ENCODE measurements at places on chromosomes 2 and 18.

DNA sequence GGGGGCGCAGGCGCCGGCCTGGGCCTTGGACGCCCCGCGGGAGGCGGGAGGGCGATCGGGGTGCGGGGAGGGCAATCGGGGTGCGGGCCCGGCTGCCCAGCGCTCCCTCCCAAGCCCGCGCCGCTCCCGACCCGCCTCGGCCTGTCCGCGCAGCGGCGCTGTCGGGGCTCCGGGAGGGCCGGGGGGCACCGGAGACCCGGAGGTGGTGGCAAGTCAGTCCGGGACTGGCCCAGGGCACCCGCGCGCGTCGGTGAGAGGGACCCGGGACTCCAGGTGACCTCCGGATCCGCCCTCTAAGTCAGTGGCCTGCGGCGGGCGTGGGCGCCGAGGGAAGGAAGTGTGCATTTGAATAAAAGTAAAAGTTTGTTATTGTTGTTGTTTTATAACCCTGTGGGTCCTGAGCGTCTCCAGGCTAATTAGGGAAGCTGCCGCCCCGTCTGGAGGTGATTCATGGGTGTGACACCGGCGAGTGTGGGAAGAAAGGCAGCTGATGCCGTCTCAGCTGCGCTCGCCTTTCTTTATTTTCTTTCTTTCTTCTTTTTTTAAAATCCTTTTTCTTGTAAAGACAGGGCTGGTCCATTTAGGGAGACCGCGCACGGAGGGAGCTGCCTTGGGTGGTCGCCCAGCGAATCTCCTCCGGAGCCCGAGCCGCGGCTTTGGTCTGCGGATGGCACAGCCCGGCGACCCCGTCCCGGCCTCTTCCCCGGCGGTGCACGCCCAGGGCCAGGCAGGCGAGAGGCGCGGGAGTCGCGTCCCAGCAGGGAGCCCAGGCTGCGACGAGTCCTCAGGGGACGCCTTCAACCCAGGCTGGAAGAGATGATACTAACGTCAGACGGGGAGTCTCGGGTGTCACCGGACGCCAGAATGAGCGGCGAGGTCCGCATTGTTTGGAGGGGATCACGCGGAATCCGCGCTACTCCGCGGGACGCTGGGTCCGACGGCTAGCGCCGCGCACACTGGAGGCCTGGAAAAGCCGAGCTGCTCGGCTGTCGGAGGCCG is 627 bp upstream of the CRACDL start:
- DNase-seq = no peak

GRCh38 chr2:9467687-9468086 is 6.7 kb upstream of the IAH1 start:
- DNase-seq = no peak

- DNase-seq = no peak
Observed at GRCh38 chr18:58753976-58754375, 82.7 kb downstream of the MALT1 start.

- no peak for DNase-seq
Observed at GRCh38 chr2:58594175-58594574, 353.1 kb upstream of the FANCL start.

- DNase-seq = no peak
Observed at GRCh38 chr18:44961288-44961995, 280.8 kb downstream of the SETBP1 start.

DNA sequence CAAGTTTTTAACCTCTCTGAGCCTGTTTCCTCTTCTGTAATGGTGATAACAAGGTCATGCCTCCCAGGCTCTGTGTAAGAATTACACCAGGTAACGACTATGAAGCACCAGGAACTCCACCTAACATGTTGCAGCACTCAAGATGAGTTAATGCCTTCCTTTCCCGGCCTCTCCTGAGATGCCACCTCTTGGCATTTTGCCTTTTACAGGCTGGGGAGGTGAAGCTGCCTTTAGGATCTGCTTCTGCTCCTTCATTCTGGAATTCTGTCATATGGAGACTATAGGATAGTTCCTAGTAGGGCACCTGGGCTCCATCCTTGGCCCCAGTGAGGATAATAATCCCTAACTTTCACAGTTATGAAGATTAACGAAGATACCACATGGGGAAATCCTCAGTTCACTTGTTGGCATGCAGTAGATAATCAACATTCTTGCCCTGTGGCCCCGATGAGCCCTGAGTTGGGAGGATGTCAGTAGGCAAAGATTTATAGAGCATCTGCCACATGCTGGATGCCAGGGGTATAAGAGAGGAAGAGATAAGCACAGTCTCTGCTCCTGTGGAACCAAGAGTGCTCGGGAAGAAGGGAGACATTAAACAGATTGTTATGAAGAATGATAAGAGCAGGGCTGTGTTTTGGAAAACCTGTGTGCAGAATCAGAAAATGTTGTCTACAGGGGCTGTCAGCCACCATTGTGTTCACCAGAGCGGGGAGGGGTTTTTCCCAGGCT is 43.9 kb upstream of the KCNF1 start:
- no peak for DNase-seq

- no peak for DNase-seq
Observed at GRCh38 chr2:11710210-11710609, 36.2 kb upstream of the LPIN1 start.

DNA sequence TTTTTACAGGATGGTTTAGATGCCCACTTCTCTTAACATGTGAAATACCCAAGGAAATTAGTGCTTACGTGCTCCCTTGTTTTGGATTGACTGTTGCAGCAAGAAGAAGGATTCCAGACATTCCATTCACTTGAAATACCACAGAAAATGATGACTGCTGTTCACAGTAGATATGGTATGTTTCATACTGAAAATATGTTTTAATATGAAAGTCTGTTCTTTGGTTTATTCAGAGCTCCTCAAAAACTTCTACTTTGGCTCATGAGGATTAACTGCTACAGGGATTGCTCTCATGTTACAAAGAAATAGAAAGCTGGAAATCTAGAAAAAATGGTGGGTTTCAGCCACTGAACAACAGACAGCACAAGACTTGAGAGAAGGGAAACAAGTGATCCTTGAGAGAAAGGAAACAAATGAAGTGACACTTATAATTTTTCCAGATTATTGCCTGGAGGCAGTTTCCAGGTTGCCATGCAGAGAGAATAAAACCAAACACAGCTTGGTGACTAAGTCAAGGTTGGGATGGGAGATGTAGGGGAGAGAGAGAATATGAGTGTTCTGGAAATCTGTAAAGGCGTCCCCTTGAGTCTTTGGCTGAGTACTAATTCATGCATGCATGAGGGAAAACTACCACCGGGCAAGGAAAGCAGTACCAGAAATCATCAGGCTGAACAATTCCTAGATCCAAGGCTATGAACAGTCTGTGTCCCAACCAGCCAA is 348.1 kb downstream of the CLIP4 start:
- no peak for DNase-seq

DNA sequence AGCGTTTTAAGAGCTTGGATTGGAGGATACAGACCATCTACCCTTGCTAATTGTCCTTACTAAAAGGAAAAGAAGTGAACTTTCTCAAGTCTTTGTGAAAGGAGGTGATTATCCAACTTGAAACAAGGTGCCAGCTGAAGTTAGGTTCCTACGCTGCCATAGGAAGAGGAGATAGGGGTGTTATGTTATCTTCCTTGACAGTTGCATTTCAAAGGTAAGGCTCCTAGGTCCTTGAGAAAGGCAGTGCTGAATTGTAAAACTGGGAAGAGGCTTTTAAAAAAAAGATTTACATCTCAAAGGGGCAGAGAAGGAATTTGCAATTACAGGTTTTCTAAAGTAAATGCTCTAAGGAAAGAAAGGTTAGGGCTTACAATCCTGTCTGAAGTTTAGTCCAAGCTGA is 810.2 kb upstream of the LRATD1 start:
- DNase-seq = no peak

GRCh38 chr2:99915108-99915675 is 227.2 kb downstream of the AFF3 start:
- no peak for DNase-seq

DNA sequence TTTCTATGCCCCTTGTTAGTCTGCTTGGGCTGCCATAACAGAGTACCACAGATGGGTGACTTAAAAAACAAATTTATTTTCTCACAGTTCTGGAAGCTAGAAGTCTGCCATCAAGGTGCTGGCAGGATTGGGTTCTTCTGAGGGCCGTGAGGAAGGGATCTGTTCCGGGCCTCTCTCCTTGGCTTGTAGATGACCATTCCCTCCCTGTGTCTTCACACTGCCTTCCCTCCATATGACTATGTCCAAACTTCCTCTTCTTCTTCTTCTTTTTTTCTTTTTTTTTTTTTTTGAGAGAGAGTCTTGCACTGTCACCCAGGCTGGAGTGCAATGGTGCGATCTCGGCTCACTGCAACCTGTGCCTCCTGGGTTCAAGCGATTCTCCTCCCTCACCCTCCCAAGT is 13.1 kb upstream of the CCNYL1 start:
- no peak for DNase-seq

DNA sequence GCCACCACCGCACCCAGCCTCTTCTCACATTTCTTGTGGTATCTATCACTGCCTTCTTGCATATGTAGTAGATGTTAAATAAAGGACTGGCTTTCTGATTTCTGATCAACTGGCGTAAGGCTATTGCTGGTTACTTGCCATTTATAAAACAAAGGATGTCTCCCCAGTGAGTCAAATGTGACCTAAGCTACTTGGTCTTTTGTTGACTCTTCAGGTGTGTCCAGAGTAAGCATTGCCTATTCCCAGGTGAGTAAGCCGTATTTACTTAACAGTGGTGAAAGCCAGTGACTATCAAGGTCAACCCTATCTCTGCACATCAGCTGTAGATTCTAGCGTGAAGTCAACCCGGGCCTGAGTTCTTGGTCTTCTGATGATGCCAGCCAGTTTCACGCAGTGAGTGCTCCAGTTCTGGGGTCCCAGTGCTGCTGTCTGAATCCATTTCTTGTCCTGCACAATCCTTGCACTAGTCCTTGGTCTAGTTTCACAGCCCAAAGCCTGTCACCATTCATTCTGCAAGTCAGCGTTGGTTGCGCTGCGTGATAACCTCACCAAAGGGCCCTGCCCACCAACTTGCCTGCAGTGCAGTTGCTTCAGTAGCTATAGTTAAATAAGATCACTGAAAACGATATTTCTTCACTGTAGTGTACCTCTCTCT is 120.2 kb downstream of the GBX2 start:
- no peak for DNase-seq

DNA sequence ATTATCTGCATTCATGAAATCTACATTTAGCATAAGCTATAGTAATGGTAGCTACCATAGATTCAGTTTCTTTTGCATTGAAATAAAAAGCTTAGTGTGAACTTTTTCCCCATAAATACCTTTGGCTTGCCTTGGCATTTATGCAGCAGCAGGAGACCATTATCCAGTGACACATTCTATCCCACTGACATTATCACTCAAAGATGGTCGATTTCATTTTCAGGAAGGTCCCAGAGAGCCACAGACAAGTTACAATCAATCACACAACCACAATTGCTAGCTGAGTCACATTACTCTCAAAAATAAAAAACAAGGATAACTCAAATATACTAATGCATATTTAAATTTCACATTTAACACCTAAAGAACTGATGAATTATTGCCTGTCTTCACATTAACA is 512.7 kb upstream of the CDH2 start:
- no peak for DNase-seq

DNA sequence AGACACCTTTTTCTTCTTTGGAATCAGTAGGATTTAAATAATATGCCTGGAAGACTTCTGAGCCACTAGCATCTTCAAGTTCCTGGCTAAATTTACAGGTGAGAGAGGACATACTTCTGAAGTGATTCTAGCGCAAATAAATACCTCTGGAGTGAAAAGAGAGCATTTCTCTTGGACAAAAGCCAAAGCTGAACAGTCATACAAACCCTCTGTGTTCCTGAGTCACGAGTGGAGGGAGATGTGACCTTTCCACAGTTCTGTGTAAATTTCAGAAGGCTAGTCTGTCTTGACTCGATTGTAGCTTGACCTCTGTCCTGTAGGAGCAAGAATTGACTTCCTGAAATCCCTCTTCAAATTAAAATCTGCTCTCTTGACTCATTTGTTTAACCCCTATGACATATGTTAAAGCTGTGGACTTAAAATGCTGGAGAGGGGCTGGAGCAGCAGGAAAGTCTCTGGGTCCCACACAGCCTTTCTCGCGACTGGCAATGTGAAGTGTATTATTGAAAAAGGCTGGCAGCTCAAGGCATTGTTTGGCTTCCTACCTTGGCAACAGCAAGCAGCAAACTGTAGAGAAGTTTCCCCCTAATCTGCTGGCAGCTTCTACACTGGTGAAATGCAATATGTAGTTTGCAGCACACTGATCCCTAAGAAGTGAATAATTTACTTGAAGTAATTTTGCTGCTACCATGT is 79.6 kb upstream of the GCFC2 start:
- DNase-seq = no peak

DNA sequence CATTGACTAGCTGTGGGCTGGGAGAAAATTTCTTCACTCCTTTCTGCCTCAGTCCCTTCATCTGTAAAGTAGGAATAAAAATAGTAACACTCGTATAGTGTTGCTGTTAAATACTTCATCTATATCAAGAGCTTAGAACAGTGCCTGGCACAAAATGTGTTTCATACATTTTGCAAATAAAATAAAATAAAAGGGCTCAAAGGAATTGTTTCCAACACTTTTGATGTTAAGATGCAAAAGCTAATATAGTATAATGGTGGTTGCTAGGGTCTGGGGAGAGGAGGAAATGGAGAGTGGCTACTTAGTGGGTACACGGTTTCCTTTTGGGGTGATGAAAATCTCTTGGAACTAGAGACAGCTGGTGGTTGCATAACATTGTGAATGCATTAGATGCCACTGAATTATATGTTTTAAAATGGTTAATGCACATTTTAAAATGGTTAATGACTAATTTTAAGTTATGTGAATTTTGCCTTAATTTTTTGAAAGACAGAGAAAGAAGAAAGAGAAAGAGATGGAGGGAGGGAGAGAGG is 542.1 kb upstream of the ID2 start:
- no peak for DNase-seq

DNA sequence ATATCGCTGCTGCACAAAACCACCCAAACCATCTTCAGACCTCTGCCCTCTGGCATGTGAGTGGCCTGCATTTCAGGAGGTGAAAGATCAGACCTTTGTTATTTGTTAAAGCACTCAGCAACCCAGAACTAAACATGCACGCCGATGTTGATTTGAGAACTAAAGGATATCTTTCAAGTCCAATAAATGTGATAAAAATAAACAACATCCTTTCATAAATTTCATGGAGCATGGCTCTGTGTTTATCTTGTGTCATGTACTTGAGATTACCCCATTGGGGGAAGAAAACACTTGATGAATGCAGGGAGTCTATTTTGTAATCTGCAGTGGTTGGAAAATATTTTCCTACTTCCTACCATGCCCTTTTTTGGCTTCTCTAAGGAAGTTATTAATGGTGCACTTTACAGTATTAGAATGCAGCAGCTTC is 70.8 kb upstream of the GATA6 start:
- DNase-seq = no peak

DNA sequence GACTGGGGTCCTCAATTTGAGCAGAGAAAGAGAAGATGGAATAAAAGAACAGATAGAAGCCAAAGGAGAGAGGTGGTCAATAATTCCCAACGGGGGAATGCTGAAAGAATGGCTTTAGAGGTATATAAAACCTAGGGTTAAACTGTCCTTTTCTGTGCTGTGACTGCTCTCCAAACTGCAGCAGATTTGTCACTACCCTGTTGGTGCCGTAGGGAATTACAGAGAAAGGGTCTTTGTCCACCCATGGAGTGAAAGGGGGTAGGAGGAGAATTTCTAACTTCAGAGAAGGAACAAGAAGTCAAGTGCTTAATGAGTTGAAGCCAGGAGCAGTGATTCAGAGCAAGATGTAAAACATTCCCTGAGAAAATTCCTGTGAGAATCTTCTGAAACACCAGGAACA is 486.5 kb downstream of the NUP35 start:
- DNase-seq = no peak

All from activated effector memory CD4-positive, alpha-beta T cell treated with Interleukin-2 at 50 U/mL for 16 hours (primary cell).